Stimulated activated CD8-positive, alpha-beta memory T cell treated with anti-CD3 and anti-CD28 coated beads, Interleukin-2, amount 100 ng/mL, for 1 hour (primary cell): ENCODE measurements at places on chromosomes 1 and 21.

- DNase-seq = no peak
Observed at GRCh38 chr1:168758503-168758902, 29.5 kb upstream of the DPT start.

DNA sequence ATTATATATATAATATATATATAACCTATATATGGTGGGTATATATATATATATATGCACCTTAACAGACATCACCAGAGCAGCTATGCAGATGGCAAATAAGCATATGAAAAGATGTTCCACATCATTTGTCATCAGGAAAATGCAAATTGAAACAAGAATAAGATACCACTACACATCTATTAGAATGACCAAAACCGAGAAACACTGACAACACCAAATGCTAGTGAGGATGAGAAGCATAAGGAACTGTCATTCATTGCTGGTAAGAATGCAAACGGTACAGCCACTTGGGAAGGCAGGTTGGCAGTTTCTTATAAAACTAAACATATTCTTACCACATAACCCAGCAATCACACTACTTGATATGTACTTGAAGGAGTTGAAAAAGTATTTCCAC, 219.8 kb upstream of the PRMT6 start:
- no peak for DNase-seq

DNA sequence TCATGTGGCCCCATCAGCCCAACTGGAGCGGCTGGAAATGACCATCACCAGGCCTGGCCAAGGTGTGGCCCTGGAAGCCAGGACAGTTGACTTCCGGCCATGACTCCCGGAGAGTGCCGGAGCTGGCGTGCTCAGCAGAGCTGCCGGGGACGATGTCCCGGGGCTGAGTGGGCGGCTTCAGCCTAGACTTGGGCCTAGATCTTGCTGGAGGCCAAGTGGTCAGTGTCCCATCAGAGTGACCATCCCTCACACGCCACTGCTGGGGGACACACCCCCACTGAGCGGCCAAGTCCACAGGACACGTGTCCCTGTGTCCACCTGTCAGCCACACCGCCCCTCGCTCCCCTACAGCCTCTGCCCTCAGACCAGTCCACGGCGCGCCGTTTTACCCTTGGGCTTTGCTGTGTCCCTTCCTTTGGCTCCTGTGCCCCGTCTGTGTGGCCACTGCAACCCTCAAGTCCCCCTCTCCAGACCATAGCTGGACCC, 4.0 kb downstream of the FAAP20 start:
- DNase-seq = no peak

DNA sequence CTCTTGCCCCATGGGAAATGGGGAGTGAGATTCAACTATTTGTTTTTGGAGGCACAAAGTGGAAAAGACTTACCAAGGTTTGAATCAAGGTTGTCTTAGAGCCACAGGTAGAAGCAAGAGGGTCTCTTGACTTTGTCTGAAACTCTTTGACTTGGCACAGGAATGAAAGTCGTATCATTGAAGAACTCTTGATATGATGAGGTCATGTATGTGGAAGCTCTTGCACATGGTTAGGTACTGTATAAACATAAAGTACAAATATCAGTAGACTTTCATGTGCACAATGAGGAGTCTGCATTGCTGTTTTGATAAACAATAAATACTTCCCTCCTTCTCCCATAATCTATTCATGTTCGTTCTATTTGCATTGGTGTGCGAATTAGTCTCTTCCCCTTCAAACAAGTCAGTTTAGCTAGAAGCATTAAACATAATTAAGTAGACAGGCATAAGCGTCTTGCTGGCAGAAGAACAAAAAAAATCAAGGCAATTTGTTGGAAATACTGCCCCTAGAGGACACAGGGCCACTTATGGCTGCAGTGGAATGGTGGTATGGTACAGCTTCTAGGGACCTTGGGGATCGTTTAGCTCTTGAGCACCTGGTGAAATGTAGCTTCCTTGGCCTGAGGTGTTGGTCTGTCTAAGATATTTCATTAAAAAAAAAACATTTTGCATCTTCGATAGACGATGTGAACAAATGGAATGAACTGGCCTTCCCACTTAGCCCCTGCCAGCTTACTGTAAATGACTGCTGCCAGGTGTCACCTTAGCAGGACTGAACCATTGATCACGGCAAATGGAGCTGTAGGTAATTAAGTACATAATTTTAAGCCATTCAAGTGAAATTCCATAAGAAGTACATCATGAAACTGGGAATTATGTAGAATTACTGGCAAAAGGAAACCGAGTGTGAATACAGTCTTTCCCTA, 218.0 kb upstream of the GALNT2 start:
- no peak for DNase-seq
